ENCODE measurements at places on chromosomes 6 and 20.

DNA sequence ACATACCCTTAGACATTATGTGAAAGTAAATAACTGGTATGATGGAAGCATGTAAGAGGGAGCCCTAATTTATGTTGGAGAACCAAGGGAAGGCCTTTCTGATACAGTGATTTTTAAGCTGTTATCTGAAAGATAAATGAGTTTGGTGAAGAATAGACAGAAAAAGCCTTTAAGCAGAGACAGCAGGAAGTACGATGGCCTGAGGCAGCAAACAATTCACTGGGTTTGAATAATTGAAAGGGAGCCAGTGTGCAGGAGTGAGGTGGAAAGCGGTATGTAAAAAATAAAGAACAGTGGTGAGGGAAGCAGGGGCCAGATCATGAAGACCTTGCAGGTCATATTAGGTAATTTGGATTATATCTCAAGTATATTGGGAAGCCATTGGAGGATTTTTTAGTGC is 4.1 kb upstream of the RAB23 start:
- DNase-seq, result no peak

GRCh38 chr6:32436995-32437836 is 2.5 kb upstream of the HLA-DRA start:
- DNase-seq, result no peak

- DNase-seq, result no peak
Observed at GRCh38 chr20:25194333-25194972, 1.1 kb upstream of the ENTPD6 start.

- DNase-seq, result no peak
Observed at GRCh38 chr6:96947055-96947454, 22.5 kb downstream of the KLHL32 start.

DNA sequence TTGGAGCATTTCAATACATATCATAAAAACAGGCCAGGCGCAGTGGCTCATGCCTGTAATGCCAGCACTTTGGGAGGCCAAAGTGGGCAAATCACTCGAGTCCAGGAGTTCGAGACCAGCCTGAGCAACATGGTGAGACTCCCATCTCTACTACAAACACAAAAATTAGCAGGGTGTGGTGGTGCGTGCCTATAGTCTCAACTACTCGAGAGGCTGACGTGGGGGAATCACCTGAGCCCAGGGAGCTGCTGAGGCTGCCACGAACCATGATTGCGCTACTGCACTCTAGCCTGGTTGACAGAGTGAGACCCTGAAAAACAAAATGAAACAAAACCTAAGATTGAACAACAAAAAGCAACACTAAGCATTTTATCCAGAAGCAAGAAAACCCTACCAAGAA is 47.2 kb downstream of the BACH2 start:
- DNase-seq, result no peak

GRCh38 chr6:108423982-108424705 is 129.3 kb downstream of the AFG1L start:
- no peak for DNase-seq

- DNase-seq, result no peak
Observed at GRCh38 chr20:61968036-61968810, 97.5 kb downstream of the TAF4 start.

- no peak for DNase-seq
Observed at GRCh38 chr6:122128445-122128844, 271.0 kb upstream of the HSF2 start.

DNA sequence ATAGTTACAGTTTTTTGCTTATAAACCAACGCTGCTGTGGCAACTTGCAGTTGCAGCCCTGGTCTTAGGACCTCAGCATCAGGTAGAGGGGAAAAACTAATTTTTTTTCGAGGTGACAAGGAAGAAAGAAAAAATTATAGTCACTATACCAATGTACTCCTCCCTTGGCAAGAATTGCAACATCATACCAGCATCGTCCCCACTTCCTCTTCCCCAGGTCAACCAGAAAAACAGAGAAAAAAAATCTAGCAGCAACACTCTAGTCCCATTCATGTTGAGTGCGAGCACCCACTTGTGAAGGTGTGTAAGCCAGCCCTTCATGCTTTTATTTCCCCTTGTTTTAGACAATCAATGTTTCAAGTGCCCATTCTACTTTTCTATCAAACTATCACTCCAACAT is 13.1 kb upstream of the DCBLD1 start:
- DNase-seq, result no peak

DNA sequence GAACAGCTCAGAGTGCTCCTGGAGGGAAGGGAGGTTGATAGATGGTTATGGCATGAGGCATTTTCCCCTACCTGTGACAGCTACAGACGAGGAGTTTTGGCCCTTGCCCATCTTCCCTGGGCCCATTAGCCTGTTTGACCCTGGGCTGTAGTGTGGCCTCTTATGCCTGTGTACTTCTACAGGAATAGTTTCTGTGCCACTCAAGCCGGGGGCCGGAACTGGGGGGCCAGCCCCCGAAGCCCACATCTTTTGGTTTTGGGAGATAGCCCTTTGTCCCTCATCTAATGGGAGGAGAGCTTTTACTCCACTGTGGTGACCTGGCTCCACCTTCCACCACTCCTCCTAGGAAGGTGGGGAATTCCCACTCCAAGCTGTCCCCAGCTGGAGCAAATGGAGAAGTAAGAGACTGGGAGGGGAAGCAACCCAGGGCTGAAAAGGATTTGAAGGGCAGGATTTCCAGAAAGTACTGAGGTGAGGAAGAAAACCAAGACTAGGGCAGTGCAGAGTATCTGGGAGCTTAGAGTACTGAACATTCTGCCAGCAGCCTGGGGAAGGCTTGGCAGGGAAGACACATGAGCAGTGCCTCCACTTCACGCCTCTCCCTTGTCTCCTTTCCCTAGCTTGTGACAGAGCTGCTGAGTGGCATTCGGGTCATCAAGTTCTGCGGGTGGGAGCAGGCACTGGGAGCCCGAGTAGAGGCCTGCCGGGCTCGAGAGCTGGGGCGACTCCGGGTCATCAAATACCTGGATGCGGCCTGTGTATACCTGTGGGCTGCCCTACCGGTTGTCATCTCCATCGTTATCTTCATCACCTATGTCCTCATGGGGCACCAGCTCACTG is 6.9 kb downstream of the ABCC10 start:
- no peak for DNase-seq

DNA sequence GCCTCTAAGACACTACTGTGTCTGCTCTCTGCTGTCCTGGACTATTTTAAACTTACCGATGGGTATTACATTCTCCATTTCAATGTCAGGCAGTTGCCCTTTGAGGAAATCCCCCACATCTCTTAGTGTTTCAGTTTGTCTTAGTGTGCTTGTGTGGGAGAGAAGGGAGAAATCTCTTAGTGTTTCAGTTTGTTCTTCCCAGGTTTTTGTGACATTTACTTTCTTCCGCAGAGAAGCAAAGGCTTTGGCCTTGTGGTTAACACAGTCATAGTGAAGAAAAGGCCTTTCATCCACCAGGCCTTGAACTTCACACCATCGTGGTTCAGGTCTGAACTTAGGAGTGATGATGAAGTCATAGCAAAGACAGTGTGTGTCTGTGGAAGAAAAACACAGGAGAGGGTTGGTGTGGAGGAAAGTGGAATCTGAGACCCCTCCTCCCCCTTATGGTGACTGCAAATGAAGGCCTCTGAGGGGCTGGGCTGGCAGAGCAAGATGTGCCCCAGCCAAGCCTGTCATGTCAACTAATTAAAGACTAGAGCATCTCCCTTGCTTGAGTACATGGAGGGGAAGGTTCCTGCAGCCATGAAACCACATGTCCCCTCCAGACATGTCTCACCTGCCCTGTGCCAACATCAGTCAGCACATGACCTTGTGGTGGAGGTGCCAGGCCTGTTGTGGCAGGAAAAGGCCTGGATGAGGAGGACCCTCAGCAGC is 23.9 kb downstream of the RAET1L start:
- no peak for DNase-seq

DNA sequence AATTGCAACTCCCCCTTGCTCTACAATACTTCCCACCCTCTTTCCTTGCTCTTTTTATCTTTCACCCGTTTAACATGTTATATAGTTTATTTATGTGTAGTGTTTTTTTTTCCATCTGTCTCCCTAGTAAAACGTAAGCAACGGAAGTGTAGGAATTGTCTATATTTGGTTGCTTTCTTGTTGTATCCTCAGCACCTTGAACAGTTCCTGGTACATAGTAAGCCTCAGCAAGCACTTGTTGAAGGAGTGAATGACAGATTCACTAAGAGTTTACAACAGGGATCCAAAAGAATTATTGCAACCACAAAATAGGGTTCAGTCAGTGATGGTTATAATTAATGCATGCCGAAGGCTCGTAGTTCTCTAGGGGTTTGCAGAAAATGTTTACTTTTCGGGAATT is 242.7 kb downstream of the SAMD5 start:
- no peak for DNase-seq

- DNase-seq, result no peak
Observed at GRCh38 chr6:125827788-125828320, 37.1 kb downstream of the NCOA7 start.

- no peak for DNase-seq
Observed at GRCh38 chr6:159989492-159990480, 20.9 kb downstream of the IGF2R start.

DNA sequence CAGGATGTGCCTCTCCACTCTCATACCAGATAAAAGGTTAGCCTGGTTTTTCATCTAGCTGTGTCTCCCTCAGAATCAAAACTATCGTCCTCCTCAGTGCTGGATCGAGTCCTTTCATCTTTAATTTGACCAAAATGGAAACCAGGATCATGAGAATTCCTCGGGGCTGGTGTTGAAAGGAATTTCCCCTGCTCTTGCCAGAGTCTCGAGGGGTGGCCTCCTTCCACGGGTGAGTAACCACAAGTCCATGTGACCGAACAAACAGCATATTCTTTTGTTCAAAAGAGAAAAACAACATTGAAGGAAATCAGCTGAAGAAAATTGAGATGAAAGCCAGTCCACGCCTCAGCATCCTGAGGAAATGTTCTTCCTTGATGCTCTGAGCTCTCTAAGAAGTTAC is 165.9 kb upstream of the CDYL start:
- no peak for DNase-seq

All from stimulated activated naive CD4-positive, alpha-beta T cell (primary cell).